ENCODE measurements at places on chromosomes 7 and 10. TPM values are rescaled to one million over a fixed set of nuclear protein-coding genes. Genes with fewer than 3 reads are reported as not detected.

Gene NEUROG3
- not detected for total RNA-seq

Gene AGBL3
- total RNA-seq, result 0.81 TPM

Gene C7orf57
- 0.26 TPM for total RNA-seq

Gene IKZF1
- not detected for total RNA-seq

Gene PSTK
- 3.9 TPM for total RNA-seq

Gene SLC26A3
- total RNA-seq, result not detected

Gene CCDC126
- 7.6 TPM for total RNA-seq

Gene DEPP1
- 2.8 TPM for total RNA-seq

Gene SRRM3
- total RNA-seq, result 1.1 TPM

Gene MUC12
- total RNA-seq, result not detected

Gene SLC13A1
- total RNA-seq, result not detected

Gene NUDCD3
- 30.3 TPM for total RNA-seq

Gene SPDYE9
- not detected for total RNA-seq

Gene CPA2
- total RNA-seq, result not detected

Gene HOXA4
- total RNA-seq, result 10.3 TPM
